ENCODE measurements at places on chromosomes 2 and 18. TPM values are rescaled to one million over a fixed set of nuclear protein-coding genes. Genes with fewer than 3 reads are reported as not detected.

GRCh38 chr2:222424276-222424728 is at the start of gene SGPP2:
Gene SGPP2 (plus strand): TSS chr2:222424543. CDS start chr2:222424603, 60 bp downstream.
- DNase-seq = no peak

- DNase-seq = no peak
These were observed 17.0 kb upstream of the PKDCC start for GRCh38 chr2:42030829-42031228.

- no peak for DNase-seq
These were observed 4.2 kb downstream of the TMEM18 start for GRCh38 chr2:673016-673415.

GRCh38 chr18:44791520-44791919 is 110.8 kb downstream of the SETBP1 start:
- no peak for DNase-seq

DNA sequence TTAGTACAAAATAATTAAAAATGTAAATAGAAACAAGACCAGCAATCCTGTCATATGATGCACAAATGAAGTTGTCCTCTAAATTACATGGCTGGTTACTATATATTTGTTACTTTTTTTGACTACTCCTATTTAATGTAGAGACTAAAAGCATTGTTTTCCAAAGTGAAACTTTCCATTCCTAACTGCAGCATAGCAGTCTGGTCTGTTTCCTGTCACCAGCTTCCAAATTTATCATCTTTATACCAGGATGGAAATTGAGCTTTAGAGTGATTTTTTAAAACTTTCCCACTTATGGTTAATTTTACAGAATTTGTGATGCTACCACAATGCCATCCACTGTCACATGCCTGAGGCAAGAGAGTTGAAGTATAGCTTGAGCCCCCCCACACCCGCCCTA is 33.5 kb upstream of the RAB27B start:
- no peak for DNase-seq

DNA sequence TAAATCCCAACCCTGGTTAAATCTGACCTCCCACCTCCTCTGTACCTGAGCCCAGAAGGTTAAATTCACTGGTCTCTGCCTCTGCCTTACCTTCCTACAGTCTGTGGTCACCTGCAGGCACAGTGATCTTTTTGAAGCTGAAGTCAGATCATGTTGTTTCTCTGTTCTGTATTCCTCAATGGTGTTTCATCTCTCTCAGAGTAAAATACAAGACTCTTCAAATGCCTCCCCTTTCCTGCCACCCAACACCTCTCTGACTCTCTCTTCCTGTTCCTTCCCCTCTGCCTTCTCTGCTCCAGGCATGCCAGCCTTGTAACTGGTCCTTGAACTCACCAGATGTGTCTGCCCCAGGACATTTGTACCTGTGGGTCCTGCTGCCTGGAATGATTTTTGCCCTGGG is 219.3 kb downstream of the UXS1 start:
- no peak for DNase-seq

GRCh38 chr18:79942211-79942610 is 9.2 kb downstream of the SLC66A2 start:
- no peak for DNase-seq

ZSWIM2 gene
- total RNA-seq = not detected
